Glomerular endothelial cell (primary cell): ENCODE measurements at places on chromosomes 16 and 17. TPM values are rescaled to one million over a fixed set of nuclear protein-coding genes. Genes with fewer than 3 reads are reported as not detected.

GRCh38 chr16:73143002-73143401, 95.1 kb upstream of the ZFHX3 start:
- DNase-seq: no peak

DNA sequence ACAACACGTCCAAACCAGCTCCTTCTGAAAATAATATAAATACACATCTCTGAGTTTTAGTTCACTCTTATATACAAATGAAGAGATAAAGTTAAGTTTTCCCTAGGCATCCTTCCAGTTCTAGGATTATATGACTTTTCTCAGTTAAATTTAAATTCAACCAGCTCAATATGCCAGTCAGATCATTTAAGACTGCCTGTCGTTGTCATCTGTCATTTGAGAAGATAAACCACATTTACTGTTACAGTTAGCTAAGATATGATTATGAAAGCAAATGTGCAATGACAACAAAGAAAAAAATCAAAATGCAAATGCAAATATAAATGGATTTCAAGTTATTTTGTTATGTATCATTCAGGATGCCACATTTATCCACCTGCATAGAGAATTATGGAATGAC, 671.7 kb upstream of the GOT2 start:
- DNase-seq: no peak

DNA sequence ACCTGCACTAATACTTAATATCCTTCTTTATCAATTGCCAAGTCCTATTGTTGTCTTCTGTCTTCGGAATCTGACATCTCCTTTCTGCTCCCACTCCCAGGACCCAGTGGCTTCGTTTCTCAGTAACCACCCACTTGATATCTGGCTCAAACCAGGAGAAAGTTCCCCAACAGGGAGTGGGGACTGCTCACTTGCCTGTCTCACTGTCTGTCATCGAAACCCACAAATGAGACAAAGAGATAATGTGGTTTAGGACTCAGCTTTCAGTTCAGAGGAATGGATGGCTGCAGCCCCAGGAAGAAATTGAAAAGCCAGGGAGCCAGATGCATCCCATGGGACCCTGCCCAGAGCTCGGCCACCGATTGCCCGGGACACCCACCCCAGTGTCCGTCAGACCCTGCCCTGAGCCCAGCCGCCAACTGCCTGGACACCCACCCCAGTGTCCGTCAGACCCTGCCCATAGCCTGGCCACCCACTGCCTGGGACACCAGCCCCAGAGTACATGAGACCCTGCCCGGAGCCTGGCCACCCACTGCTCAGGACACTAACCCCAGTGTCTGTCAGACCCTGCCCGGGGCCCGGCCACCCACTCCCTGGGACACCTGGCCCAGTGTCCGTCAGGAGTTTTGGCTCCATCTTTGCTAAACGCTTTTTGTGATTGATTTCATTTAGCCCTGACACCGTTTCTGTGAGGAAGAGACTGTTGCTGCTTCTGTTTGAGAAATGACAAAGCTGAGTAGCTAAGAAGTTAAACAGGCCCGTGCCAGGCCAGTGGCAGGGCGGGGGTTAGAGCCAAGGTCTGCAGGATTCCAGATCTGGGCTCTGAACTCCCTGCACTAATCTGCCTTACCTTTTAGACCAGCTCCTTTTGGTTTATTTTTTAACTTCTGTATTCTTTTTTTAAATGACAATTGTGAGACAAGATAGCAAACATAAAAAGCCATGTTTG, 251.4 kb downstream of the PHKB start:
- no peak for DNase-seq

- DNase-seq: peak; percentile 29
These were observed 15.8 kb downstream of the SNX20 start for GRCh38 chr16:50665128-50665878.

DNA sequence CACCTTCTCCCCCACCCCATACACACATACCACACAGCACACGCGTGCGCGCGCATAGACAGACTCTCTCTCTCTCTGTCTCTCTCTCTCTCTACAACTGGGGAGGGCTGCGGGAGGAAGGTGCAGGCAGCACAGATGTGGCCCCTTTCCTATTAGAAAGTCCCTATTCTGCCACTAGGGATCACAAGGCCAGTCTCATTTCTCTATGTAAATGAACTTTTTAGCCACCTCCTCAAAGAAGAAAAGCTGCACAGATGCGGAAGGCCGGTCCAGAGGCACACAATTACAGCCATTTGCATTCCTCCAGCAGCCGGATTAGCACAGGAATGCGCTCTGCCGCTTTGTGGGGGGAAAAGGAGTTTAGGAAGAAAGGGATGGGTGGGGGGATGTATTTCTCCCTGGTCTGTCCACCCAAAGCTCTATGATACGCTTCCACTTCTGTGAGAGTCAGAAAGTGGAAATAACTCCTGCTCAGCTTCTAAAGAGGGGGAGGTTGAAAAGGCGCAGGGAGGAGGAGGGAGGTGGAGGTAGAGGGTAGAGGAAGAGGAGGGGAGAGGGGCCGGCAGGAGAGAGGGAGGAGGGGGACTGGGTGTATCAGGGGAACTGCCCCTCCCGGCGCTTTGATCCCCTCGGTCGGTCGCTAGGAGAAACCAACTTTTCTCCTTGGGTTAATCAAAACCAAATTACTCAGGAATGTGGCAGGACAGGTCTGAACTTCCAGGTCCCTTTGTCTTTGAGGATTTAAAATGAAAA, 11.7 kb downstream of the ZFHX3 start:
- no peak for DNase-seq

DNA sequence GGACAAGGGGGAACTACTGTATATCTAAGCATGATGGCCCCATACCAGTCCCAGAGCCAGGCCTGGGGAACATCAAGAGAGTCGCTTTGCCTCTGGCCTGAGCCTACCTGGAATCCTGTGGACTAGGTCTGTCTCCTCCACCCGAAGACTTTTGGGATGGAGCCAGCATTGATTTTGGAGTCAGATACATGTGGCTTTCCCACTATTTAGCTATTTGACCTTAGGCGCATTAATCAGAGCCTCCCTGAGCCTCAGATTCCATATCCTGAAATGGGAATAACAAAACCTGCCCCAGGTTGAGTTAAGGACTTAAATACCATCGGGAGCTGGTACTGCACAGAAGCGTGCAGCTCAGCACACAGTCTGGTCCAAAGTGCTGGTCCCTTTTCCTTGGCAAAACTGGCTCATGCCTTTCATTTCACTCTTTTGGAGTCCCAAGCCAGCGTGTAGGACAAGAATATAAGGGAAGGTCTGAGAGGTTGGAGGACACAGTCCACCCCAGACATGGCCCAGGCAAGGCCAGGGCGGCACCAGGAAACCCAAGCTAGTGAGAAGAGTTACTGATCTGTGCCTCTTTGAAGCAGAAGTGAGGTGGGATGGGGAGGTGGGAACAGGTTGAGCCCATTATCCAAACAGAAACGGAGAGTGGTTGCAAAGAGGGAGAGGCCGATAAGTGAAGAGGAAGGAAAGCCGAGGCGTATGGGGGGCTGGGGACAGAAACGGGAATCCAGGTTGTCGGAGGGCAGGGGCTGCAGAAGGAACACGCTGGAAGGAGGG, 986 bp downstream of the FA2H start:
- no peak for DNase-seq

DNA sequence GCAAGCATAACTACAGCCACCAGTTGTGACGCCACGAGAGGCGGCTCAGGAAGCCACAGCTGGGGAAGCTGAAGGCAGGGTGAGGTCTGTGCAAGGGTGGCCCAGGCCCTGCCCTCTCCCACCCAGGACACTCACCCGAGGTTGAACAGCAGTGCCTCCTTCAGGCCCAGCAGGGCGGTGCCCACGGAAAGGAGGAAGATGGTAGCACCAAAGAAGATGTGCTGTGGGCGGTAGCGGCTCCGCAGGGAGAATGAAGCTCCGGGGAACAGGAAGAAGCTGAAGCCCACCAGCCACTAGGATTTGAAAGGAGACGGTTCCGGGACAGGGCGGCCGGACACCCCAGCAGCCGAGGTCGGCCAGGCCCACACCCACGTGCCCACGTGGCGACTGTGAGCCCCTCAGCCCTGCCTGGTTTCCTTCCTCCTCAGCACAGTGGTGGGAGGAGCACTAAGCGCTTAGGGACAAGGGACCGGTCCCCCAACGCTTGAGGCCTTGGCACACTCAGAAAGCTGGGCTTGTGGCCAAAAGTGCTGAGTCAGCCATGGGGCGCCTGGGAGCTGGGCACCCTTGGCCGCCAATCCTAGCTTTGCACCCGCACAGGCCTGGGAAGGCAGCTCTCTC, 11.0 kb downstream of the CYB561 start:
- DNase-seq: no peak

DNA sequence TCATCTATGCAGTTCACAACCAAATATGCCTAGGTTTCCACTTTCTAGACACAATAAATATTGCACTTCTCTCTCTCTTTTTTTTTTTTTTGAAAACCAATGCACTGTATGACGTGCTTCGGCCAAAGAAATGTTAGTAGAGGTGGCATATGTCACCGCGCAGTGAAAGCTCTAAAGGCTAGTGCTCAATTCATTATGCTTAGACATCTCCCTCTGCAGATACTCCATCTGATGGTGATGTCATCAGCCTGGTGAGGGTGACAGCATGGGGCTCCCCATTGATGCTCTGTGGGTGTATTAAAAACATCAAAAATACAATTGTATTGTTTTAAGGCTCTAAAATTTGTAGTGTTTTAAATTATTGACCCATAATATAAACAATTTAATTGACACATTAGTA, 608.8 kb upstream of the C16orf82 start:
- DNase-seq: no peak

DNA sequence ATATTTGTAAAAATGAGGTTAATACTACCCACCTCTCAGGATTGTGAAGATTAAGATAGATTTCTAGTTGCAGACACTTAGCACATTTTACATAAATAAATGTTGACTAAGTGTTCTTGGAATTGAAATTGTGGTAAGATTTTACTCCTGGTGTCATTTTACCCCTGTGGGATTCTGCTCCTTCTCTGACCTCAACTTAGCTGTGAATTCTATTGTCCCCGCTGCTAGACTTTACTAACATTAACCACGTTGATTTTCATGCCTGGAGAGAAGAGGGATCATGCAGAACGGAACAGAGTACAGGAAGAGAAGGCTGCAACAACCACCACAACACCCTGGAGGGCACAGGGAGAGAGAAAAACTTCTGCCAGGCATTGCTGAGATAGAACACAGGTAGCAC, 2.1 kb upstream of the TOM1L1 start:
- DNase-seq: no peak

- DNase-seq: no peak
These were observed 1.6 kb downstream of the HSD11B2 start for GRCh38 chr16:67432506-67432890.

DNA sequence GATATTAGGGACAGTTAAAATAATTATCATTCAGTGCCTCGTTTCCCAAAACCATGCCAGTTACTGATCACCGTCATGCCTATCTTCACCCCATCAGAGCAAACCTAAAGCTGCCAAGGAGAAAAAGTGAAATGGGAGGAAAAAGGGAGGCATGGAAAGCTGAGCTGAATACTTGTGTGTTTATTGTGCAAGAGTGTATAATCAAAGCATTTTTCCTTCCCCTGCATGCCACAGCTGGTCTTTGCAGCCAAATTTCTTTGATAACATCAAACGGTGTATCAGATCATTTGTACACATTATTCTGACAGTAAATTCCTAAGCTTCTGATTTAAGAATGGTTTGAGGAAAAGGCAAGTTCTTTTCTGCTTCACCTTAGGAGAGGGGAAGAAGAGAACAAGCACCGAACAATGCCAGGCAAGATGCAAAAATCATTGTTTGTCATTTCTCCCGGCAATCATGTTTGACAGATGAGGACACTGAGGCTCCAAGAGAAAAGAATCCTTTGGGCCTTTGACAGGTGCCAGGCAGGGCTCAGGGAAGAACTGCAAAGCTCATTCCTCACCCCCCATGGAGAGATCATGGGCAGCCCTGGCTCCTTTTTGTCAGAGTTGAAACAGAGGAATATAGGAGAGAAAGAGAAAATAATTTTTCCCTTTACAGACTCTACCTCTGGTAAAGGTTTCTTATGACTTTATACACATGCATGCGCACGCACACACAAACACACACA, 51.4 kb upstream of the ARHGAP44 start:
- DNase-seq: no peak

GRCh38 chr16:57043248-57043647, 49.1 kb upstream of the CPNE2 start:
- DNase-seq: no peak

- DNase-seq: no peak
These were observed 18.3 kb downstream of the MYBBP1A start for GRCh38 chr17:4536742-4537411.

DNA sequence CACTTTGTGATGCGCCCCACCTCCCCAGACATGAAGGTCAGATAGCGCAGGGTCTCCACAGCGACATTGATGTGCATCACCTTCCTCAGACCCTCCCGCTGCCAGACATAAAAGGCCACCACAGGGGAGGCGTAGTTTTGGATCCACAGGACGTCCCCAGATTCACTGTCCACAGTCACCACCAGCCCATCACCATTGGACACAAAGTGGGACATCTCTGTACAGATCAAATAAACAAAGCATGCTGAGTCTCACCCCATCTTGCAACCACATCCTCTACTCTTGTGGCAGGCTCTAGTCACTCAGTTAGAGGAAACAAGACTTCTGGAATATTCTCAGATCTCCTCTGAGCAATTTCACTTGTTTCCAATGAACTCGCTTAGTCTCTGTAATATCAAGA, 46.3 kb upstream of the ICAM2 start:
- no peak for DNase-seq

- DNase-seq: no peak
These were observed 29.2 kb upstream of the MPHOSPH6 start for GRCh38 chr16:82199209-82199608.

CNGB1 gene
- total RNA-seq: not detected in 2 replicates

PDP2 gene
- total RNA-seq: 5.1 and 7.4 TPM in 2 replicates

MVD gene
- 61.1 and 83.8 TPM in 2 replicates for total RNA-seq

BORCS6 gene
- total RNA-seq: 12.4 and 14.3 TPM in 2 replicates

CDRT15 gene
- not detected in 2 replicates for total RNA-seq

SBK1 gene
- 0.23 and 0.53 TPM in 2 replicates for total RNA-seq

KIF19 gene
- 17.2 and 21.4 TPM in 2 replicates for total RNA-seq

TLCD3B gene
- total RNA-seq: 0.82 TPM in 1 of 2 replicates, not detected in the other
